Astrocyte of the hippocampus (primary cell): ENCODE measurements at places on chromosomes 5 and 9.

DNA sequence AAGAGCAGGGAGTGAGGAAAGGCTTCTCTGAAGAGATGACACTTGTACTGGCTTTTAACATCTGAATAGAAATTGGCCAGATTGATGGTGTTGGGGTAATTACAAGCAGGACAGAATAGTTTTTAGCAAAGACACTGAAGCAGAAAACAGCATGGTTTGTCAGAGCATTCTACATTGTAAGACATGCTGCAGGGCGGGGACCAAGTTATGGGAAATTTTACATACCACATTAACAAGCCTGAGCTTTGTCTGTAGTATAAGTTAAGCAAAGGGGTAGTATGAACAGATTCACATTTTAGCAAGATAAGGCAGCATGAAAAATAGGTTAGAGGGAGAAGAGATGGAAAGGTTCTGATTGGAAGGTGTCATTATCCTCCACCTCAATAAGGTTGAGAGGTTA is 66.5 kb downstream of the JMY start:
- no peak for DNase-seq

GRCh38 chr5:52961274-52961681 is 27.9 kb upstream of the ITGA2 start:
- peak; percentile 88 for DNase-seq

- no peak for DNase-seq
These were observed 35.1 kb upstream of the ORM1 start for GRCh38 chr9:114287763-114288192.

DNA sequence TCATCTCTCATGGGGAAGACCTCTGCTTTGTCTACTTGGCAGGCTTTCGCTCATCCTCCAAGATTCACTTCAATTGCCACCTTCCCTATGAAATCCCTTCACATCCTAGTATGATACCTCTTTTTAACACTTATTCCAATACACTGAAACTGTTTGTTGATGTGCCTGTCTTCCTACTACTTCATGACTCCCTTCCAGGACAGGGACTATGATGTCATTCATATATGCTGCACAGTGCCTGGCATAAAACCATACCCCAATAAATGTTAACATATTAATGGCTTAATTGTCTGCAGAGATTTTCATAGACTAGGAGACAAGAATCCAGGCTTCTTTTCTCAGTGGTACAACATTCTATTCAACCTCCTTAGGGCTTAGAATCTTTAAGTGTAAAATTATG is 215.5 kb downstream of the ZNF608 start:
- DNase-seq = no peak

DNA sequence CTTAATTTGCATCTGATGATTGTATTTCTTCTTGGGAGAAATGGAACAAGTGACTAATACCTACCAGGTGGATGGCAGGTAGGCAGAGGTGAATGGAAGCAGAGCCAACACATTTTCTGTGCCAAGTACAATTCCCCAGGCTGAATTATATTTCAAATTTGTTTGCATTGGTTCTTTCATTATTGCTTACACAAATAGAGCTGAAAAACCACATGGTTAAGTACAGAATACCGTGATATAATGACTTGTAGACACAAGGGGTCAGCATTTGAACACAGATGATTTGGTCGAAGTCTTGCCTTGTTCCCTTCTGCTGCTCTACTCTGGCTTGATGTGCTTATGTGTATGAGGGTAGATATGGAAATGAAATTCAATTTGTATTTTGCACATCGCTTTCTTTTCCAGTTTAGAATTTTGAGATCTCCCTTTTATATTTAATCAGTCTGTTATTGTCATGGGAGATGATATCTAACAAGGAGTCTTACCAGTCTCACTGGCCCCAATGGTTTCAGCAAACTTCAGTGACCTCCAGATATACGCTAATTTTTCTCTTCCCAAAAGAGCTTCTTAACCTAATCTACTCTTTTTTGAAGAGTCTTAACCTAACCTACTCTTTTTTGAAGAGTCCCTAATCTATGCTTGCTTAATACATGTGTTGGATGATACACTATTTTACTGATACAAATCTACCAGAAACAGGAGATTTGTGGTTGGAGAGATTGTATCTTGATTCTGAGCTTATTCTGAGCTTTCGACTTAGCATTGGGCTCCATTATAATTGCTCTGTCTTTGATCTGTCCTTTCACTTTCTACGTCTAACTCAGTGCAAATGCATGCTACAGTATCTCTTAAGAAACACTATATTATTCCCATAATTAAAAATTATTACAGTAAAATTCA is 88.1 kb downstream of the PCSK1 start:
- peak; percentile 82 for DNase-seq

DNA sequence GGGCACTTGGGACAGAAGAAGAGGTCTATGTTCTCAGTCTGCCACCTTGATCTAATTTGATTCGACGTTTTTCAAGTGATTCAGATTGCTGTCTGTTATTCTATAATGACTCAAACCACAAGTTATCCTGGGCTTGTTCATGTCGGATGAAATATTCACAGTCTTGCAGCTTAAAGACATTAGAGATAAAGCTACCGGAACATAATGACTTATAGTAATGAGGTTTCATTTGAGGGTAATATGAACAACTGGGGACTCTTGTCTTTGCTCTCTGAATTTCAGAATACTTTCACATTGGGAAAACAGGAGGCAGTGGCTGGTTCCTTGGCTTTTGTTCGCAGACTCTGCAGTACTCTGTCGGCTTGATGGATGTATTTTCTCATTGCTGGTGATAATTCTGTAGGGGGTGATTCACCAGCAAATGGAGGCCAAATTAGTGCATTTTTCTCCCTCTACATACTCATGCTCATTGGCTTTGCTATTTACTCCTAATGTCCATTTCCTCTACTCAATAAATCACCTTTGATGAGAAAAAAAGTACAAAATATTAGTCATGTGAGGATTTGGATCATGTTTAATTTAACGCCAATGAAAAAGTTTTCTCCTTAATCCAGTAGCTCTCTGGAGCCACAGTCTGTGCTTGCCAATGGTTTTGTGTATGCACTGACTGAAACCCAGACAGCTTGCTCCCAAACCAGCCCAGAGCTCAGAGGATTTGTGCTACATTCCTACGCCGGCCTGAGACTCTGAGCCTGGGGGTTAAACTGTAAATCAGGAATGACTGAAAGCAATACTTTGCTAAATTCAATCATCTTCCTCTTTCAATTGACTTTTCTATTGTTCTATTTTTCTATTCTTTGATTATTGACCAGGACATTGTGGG is 154.7 kb upstream of the ANKH start:
- peak; percentile 52 for DNase-seq

GRCh38 chr9:121756474-121757280 is 105.2 kb downstream of the DAB2IP start:
- no peak for DNase-seq

DNA sequence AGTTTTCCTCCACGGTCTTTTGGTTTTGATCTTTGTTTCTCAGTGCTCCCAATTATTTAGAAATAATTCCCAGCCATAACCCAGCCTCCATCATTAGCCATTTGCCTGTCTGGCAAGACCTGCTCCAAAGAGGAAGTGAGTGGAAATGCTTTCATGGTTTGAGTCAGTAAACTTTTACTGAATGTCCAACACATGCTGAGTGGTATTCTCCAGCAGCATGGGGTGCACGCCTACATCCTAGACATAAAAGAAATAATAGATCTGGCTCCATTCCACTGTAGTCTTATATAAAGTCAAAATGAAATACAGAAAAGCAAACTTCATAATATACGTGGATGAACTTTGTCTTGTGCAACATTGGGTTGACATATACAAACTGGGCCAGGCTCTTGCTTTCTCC is 757.2 kb downstream of the TLE1 start:
- DNase-seq = no peak

DNA sequence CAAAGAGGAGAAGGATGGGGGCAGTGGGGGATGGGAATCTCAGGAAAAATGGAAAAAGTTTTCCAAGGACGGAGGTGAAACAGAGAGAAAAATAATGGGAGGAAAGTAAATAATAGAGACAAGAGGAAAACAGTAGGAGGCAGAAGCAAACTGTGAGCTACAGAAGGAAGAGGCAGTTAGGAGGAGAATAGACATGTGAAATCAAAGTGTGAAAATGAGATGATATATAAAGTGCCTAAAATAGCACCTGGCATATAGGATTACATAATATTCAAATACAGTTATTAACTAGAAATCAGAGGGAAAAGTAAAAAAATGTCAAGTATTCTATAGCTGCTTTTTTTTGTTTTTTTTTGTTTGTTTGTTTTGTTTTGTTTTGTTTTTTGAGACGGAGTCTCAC is 44.0 kb upstream of the PLIN2 start:
- no peak for DNase-seq

GRCh38 chr9:78958892-78959291 is 612.9 kb upstream of the TLE4 start:
- DNase-seq = no peak

GRCh38 chr5:147712598-147712997 is 69.9 kb downstream of the JAKMIP2 start:
- DNase-seq = no peak

DNA sequence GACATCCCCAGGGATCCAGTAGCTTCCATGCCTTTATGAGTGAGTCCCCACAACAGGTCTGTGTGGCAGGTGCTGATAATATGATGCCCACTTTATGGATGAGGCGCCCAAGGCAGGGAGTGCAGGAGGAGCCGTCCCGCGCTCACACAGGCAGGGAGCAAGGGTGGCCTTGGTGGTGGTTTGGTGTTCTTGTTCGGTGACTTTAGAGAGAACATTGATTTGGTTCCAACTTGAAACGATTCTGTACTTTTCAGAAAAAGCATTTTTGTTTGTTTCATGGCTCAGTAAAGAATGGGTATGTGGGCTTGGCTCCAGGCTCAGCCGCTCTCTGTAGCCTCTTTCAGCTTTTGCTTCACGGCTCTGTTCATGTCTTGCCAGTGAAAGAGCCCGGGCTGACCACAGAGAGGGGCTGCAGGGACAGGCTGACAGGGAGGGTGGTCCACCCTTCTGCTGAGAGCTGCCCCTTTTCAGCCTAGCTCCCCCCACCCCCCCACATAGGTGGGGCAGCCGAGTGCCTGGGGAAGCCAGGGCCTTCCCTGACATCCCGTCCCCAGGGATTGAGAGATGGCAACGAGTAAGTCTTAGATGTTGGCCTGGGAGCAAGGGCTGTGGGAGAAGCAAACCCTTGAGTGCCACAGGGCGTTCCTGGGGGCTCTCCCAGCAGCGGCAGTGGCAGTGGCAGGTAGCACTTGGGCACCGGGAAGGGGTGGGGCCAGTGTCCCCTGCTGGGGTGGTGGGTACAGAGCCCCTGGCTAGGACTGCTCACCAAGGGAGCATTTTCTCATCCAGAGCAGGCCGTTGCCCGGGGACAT is 28.0 kb downstream of the NCS1 start:
- DNase-seq = peak; percentile 87
